NCI-H1694 (cell line): ENCODE measurements at places on chromosomes 7 and 10.

DNA sequence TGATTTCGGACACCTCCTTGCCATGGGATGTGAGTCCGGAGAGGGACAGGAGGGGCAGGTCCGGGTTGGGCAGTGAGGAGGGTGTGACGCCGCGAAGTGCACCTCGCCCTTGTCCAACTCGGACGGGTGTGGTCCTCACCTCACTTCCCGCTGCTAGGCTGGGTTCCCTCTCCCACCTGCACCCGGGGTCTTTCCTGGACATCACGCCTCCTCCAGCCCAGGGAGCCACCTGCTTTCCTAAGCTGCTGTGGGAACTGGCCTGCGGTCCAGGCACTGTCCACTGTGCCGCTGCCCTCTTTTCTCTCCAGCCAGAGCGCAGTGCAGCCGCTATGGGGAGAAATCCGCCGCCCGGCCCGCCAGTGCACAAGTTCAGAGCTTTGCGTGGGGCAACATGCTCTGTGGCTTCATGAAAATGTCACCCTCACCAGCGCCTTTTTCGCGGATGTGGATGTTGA, 45.0 kb upstream of the ZNF716 start:
- DNase-seq: no peak

GRCh38 chr7:137985253-137985896, 16.5 kb downstream of the CREB3L2 start:
- DNase-seq: no peak

GRCh38 chr10:64508029-64508661, 986.9 kb downstream of the REEP3 start:
- no peak for DNase-seq

- no peak for DNase-seq
These were observed 376.4 kb downstream of the HTR7 start for GRCh38 chr10:90481326-90481923.

DNA sequence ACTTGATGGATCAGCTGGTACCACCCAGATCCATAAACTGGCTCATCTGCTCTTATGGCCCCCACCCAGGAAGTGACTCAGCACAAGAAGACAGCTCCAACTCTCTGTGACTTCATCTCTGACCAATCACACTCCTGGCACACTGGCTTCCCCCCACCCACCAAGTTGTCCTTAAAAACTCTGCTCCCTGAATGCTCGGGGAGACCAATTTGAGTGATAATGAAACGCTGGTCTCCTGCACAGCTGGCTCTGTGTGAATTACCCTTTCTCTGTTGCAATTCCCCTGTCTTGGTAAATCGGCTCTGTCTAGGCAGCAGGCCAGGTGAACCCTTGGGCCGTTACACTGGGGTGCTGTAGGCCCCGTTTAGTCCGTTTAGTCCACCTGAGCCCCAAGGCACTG, 23.4 kb upstream of the BNIP3 start:
- no peak for DNase-seq

DNA sequence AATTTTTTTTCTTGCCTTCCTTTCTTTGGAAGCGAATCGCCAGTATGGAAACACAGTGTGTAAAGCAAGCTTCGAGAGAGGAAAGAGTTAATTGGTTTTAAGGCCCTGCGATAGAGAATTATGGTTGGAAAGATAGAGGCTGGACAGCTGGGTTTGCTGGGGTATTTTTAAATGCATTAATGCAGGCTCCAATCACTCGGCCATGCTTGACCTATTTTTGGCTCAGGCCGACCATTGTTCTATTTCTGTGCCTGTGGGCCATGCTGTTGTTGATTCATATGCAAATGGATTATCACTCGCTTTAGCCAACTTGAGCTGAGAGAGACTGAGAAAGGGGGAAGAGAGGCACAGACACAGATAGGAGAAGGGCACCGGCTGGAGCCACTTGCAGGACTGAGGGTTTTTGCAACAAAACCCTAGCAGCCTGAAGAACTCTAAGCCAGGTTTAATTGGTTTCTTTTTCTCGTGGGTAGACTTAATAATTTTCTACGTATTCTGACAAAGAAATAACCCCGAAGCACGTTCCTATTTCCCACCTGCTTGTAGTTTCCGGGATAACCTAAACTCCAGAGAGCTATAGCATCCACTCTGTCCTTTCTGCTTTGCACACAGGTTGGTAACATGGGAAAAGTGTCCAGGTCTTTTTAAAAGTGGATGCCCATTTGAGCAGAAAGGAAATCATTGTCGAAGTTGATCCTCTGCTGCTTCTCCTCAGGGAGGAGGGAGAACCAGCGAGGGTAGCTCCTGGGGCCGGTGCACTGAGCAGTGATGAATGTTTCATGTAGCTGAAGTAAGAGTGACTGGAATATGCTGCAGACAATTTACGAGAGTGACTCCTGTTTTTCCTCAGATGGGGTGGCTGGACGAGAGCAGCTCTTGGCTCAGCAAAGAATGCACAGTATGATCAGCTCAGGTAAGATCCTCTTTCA, at the start of gene HDAC9:
HDAC9 (plus strand) TSS at position 338 of the 929 bp plus-strand sequence; CDS start at position 892, 554 bp downstream.
- DNase-seq: no peak

GRCh38 chr10:126872768-126873167, 32.5 kb upstream of the DOCK1 start:
- DNase-seq: no peak

DNA sequence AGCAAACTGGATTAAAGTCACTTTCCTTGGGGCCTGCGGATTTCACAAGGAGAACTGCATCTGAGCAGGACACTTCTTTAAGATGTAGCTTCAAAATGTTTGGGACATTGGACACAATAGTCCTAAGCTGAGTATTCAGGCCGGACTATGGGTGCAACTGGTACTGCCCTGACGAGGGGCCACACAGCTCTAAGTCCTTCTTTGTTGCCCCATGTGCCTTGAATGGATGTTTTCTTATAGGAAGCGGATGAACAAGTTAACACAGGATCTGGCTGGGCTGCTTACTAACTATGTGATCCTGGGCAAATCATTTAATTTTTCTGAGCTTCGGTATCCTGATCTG, 147.8 kb upstream of the KLF14 start:
- DNase-seq: no peak
